ENCODE measurements at places on chromosomes 1 and 21.

DNA sequence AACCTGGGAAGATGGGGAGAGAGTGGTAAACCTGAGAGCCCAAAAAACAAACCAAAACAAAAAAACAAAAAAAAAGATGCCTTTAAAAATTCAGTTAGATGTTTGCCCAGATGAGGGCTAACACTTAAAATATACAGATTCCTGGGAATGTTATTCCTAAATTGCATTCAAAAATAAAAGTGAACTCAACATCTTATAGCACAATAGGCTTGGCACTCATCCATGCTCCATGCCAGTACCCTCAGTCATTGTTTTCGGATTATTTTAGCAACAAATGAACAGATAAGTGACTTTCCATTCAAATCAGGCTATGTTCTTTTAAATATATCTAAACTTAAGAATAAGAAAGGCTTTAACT, 3.7 kb downstream of the ATP1A1 start:
- DNase-seq: no peak

DNA sequence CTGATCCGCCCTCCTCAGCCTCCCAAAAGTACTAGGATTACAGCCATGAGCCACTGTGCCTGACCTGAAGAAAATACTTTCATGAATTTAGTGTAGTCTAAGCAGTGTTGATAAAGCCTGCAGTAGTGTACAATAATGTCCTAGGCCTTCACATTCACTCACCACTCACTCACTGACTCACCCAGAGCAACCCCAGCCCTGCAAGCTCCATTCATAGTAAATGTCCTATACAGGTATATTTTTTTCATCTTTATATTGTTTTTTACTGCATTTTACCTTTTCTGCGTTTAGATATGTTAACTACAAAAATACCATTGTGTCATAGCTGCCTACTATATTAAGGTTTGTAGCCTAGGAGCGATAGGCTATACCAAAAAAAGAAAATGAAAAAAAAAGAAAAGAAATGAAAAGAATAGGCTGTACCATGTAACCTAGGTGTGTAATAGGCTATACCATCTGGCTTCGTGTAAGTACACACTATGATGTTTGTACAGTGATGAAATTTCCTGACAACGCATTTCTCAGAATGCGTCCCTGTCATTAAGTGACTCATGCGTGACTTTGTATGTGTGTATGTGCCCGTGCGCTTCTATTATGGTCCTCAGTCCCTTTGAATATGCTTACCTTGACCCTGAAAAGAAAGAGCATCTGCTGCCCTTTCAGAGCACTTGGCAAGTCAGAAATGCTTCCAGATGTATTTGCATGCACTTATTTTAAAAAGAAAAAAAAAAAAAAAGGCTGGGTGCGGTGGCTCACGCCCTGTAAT, 9.2 kb upstream of the SLAMF8 start:
- no peak for DNase-seq

- no peak for DNase-seq
Observed at GRCh38 chr1:90274376-90274775, 279.5 kb downstream of the ZNF326 start.

- DNase-seq: no peak
Observed at GRCh38 chr1:220971221-220971620, 92.0 kb downstream of the HLX start.

DNA sequence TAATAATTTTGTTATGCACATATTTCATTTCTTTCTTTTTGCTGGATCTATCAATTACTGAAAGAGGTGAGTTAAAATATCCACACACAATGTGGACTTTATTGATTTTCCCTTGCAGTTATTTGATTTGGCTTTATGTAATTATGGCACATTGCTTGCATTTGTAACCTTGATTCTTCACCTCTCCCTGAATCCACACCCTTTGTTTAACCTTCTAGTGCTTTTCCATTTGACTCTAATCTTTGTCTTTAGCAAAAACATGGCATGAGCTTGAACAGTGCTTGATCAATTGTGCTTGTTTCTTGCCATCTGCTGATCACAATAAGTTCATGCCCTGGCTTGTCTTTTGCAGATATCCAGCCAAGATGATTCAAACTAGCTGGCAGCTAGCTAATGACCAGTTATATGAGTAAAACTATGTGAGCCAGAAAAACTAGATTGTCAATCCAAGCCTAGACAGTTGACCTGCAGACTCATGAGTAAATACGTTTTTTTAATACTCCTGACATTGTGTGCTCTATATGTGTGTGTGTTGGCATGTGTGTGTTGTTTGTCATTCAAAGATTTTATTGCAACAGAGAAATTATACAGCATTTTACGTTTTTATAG, 899.2 kb downstream of the NCAM2 start:
- no peak for DNase-seq
